ENCODE measurements at places on chromosomes 1 and 21.

- no peak for DNase-seq
These were observed 32.3 kb downstream of the SYF2 start for GRCh38 chr1:25199819-25200620.

- no peak for DNase-seq
These were observed 81.2 kb downstream of the VWA5B1 start for GRCh38 chr1:20371883-20372282.

DNA sequence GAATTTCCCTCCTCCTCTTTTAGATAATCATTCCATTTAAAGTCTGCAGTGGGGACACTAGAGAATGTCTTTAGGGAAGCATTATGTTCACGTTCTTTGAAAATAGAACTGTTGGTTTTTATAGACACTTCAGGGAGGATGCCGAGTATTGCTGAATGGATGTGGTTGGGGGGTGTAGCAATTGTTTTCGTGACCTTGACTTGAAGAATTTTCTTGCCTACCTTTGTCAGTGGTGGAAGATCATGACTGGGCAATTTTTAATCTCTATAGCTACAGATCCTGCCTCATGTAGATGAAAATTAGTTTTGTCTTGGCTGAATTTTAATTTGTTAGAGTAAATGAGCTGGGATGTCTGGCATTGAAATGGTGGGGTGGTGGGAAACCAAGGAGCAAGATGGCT is 3.8 kb downstream of the SMG7 start:
- DNase-seq, result no peak

GRCh38 chr21:44911384-44912157 is 9.1 kb downstream of the ITGB2 start:
- peak; percentile 62 for DNase-seq

Data from CD4-positive, alpha-beta T cell treated with Interleukin-15 for 4 hours (primary cell).